ENCODE measurements at places on chromosomes 16 and 17.

DNA sequence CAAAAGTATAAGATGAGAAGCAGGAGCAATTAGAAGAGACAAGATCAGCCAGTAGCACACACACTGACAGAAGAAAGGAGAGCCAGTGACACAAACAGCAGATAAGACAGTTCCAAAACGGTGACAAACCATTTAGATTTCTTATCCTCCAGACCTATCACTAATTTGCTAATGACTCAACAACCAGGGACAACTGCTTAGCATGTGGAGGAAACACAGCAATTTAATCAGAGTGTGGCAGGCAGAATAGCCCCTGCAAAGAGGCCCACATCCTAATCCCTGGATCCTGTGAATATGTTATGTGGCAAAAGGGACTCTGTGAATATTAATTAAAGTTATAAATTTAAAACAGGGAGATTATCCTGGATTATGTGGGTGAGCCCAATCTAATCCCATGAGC lies 81.1 kb downstream of the CACNG1 start:
- no peak for ATAC-seq

GRCh38 chr16:83374979-83375378 lies 432.8 kb upstream of the HSBP1 start:
- ATAC-seq: no peak

DNA sequence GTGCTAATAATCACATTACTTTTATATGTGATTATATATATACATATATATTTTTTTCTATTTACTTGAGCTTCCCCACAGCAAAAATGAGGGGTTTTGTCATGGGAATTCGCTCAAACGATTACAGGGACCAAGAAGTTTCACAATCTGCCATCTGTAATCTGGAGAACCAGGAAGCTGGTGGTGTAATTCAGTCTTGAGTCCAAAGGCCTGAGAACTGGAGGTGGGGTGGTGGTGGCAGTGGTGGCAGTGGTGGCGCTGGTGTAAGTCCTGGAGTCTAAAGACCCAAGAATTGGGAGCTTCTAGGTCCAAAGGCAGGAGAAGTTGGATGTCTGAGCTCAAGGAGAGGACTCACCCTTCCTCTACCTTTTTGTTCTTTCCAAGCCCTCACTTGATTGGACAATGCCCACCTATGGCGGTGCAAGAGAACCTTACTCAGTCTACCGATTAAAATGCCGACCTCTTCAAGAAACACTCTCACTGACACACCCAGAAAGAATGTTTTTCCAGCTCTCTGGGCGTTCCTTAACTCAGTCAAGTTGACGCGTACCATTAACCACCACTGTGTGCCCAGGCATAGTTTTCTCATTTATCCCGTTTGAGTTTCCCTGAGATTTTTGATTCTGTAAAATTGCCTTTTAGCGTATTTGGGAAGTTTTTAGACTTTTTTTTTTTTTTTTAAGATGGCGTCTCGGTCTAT lies 31.9 kb downstream of the POLR2A start:
- no peak for ATAC-seq

DNA sequence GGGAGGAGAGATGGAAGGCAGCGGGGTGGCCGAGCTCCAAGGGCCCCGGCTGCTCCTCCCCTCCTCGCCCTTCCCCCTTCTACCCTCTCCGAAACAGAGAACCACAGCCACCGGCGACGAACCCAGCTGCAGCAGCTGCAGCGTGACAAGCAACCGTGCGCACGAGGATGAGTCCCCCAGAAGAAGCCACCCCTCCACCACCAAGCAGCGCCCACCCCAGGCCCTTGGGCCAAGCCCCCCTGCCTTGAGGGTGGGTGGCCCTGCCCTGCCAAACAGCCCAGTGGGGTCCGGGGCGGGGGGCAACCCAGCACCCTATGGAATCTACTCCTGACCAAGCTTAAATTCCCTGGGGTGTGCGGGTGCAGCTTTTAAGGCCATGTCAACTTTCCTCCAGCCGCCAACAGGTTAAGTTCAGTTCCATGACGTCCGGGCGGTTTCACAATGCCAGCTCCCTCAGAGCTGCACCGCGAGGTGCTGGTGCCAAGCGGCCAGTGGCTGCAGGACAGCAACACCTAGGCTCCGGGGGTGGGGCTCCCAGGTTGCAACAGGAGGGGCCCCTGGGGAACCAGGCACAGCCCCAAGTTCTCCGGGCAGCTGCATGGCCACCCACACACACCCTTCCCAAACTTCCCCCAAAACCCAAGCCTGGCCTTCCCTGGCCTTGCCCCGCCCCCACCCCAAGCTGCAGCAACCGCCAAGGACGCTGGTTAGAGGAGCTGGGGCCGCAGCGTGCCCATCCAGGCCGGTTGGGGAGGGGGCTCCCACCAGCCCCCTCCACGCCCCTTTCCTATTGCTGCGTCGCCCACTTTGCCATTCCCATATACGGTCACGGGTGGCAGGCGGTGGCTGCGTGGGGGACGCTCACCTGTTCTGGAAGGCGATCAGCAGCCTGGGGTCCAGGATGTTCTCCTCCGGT lies 2.0 kb downstream of the CBX4 start:
- ATAC-seq: no peak

- ATAC-seq: no peak
Observed at GRCh38 chr16:3601614-3602319, 9.6 kb downstream of the SLX4 start.

DNA sequence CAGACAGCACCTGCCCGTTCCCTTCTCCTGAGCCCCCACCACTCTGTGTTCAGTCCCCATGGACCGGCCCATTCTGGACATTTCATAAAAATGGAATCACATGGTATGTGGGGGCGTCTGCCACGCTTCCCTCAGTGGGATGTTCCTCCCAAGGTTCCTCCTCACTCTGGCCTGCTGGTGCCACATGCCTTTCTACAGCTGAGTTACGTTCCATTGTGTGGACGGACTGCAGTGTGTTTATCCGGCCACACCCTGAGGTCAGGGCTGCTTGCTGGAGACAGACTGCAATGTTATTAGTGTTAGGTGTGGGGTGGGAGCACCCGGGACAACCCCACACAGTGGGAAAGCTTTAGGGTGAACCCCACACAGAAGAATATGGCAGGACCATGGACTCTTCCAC lies 5.9 kb upstream of the AATK start:
- no peak for ATAC-seq

DNA sequence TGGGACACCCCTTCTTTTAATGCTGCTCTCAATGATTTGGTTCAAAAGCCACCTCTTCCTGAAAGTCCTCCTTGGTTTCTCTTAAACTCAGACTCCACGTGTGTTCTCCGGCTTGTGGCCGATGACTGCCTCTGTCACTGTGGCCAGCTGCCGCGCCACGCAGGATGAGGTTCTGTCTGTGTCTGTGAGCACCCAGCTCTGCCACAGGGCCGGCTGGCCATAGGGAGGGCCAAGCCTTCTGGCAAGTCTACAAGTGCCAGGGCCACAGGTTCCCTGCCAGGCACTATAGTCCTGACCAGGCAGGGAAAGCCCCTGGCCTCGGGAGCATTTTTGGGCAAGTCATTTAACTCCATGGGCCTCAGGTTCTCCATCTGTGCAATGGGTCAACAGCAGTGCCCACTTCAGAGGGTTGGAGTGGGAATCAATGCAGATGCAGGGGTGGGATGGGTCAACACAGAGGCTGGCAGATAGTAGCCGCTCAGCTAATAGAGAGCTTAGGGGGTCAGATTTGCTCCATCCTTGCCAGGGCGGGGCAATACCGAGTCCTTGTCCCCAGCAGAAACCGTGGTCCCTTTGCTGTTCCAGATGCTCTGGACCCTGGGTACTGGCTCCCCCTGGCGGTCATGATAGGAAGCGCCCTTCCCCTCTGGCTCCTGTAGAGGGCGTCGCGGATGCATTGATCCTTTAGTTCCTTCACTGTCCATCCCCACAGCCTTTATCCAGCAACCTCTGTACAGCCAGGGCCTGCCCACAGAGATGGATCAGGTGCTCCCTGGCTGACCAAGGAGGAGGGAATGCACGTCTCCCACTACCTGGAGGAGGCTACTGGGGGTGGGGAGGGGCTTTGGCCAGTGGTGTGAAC lies 19.3 kb upstream of the ADGRG3 start:
- ATAC-seq: peak; percentile 80

DNA sequence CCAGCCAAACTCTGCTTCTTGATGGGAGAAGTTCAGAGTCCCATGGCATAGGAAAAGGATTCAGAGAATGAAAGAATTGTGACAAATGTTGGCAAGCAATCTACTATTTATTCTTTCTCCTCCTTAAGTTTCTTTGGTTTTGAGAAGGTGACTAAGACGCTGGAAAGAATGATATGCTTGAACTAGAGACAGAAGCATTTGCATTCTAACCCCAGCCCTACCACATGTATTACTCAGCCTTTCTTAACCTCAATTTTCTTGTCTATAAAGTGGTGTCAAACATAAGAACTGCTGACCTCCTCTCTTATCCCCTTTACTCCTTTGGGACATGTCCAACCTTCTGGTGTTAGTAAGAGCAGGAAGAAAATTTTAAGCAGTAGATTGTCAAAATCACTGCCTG lies 124.7 kb downstream of the HS3ST2 start:
- no peak for ATAC-seq

GRCh38 chr17:62899361-62899760 lies 66.7 kb upstream of the TANC2 start:
- ATAC-seq: no peak

- no peak for ATAC-seq
Observed at GRCh38 chr16:68257906-68258800, 6.2 kb upstream of the SLC7A6 start.

DNA sequence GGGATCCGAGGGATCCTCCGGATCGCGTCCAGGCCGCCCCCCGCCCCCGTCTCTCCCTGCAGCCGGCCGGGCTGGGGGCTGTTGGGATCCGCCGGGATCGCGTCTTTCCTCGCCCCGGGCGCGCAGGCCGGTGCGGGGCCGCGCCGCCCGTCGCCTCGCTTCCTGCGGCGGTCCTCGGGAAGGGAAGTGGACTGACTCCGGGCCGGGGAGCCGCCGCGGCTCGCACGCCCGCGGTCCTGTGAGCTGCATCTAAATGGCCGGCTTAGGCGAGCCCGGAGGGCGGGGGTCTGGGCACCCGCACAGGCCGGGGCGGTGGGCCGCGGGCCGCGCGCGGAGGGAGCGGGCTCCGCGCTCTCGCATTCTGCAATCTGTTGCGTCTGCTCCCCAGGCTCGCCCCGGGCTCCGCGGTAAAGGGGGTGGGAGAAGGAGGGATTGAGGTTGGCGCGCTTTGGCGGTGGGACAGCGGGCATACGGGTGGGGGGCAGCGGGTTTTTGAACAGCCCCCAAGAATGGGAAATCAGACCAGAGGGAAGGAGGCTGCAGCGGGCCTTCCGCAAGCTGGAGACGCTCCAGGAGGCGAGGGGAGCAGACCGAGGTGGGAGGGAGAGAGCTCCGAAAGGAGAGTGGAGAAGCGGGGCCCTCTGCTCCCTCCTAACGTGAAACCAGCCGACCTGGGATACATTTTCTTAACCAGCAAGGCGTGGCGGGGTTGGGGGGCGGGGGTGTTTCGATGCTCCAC lies 2.2 kb downstream of the TMEM132E start:
- no peak for ATAC-seq

DNA sequence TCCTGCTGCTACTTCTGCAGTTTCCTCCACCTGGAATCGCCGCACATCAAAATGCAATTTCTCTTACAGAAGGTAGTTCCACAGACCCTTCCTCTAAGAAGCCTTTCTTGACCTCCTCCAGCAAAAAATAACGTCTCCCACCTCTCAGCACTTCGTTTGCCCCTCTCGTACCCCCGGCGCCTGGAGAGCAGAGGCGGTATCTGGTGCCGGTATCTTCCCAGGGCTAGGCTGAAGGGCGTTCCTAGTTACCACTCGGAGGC lies 482 bp downstream of the DCTPP1 start:
- ATAC-seq: no peak

- no peak for ATAC-seq
Observed at GRCh38 chr17:27538156-27538955, 82.1 kb downstream of the KSR1 start.

DNA sequence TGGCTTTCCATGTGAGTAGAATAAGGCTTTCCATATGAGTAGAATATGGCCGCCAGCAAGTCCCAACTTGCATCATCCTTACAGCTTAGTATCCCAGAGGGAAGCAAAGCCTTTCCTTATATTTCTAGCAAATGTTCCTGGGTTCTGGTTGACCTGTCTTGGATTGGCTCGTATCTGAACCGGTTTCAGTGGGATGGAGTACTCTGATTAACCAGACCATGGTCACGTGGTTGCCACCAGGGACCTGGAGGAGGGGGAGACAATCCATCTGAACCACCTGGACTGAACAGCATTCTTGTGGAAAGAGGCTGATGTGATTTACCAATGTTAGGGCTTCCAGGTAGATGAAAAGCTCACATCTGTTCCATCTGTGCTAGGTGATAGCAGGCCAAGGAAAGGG lies 89.0 kb downstream of the SHISA6 start:
- ATAC-seq: no peak

- ATAC-seq: no peak
Observed at GRCh38 chr16:75231570-75231969, 12.8 kb downstream of the CTRB1 start.

- no peak for ATAC-seq
Observed at GRCh38 chr17:46191322-46192188, 1.7 kb downstream of the KANSL1 start.

DNA sequence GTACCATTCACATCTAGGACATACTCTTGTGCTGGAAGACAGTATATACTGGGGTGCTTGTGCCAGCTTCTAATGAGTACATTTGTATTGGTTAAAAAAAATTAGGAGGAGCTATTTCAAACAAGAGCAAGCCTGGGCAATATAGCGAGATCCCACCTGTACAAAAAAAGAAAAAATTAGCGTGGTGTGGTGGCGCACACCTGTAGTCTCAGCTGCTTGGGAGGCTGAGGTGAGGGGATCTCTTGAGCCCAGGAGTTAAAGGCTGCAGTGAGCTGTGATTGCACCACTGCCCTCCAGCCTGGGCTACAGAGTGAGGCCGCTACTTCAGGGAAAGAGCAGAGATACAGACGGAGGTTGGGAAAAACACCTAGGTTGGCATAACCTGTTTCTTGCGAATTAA lies 1.2 kb downstream of the MRTFB start:
- ATAC-seq: no peak

- peak; percentile 32 for ATAC-seq
Observed at GRCh38 chr17:57338257-57338914, 82.1 kb downstream of the MSI2 start.

- ATAC-seq: no peak
Observed at GRCh38 chr17:66268247-66268927, 34.0 kb upstream of the PRKCA start.

DNA sequence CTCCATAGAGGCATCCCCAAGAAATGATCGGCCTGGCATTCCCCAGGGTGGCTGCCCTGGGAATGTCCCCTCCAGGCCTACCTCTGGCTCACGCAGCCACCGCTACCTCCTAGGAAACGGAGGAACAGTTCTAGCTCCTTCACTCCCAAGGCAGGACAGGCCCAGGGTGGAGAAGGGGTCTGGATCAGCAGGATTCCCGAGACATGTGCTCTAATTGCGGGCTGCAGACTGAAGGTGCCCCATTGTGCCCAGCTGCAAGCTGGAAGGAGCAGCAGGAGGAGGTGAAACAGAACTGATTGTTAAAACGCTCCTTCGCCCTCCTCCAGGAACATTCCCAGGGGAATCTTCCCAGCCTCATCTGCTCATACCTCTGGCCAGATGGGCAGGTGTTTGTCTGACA lies 40.8 kb downstream of the SCNN1G start:
- no peak for ATAC-seq

DNA sequence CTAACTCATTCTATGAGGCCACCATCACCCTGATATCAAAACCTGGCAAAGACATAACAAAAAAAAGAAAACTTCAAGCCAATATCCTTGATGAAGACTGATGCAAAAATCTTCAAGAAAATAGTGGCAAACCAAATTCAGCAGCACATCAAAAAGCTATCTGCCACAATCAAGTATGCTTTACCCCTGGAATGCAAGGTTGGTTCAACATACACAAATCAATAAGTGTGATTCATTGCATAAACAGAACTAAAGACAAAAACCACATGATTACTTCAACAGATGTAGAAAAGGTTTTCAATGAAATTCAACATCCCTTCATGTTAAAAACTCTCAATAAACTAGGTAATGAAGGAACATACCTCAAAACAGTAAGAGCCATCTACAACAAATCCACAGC lies 48.4 kb downstream of the CMC2 start:
- no peak for ATAC-seq

Measured in activated CD4-positive, CD25-positive, alpha-beta regulatory T cell treated with anti-CD3 and anti-CD28 coated beads, Interleukin-2, amount 50 U/mL, for 24 hours (primary cell).